HS-27A (cell line): ENCODE measurements at places on chromosomes 5 and 9.

DNA sequence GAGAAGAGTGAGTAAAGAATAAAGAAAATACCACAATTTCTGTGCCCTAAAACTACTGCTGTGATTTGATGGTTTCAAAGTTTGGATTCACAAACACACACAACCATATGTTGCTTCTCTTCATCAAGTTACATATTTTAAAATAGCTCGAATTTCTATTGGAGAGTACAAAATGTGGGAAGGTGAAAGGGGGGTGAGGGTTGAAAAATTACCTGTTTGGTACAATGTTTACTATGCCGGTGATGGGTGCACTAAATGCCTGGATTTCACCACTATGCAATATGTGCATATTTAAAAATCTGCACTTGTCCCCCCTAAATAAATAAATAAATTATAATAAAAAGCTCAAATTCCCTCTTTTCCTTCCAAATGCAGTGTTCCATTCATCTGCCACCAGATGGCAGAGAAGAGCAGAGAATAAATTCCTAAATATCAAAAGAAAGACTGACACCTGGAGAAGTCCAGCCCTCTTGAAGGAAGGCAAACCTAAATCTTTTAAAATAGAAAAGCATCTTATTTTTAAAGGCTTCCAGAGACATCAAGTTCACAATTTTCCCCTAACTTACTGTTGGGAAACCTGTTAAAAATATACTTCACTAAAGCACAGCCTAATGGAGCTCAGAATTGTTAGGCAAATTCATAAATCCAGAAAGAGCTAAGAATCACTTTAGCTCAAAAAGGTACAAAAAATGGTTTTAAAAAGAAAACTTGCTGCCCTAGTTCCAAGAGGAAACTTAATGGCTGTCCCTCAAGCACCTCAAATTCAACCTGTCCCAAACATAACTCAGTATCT is 24.8 kb upstream of the HNRNPA0 start:
- peak; percentile 3 for DNase-seq

DNA sequence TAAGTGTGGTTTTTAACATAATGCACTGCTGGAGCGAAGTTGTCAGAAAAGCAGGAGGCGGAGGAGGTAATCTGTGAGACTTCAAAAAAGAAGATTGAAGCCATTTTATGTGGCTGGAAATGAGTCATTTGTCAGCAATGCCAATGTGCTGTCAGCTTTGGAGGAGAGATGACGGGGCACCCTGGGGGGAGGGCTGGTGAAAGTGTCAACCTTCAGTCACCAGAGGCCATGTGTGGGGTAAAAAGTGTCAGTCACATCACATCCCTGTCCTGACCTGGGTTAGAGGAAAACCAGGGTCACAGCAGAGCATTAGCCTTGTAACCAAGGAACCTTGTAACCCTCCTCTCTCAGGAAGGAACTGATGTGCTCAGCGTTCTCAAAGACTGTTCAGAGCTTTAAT is 59.1 kb downstream of the TLR4 start:
- peak; percentile 39 for DNase-seq

GRCh38 chr5:96919754-96920197 is 16.1 kb upstream of the LNPEP start:
- no peak for DNase-seq

DNA sequence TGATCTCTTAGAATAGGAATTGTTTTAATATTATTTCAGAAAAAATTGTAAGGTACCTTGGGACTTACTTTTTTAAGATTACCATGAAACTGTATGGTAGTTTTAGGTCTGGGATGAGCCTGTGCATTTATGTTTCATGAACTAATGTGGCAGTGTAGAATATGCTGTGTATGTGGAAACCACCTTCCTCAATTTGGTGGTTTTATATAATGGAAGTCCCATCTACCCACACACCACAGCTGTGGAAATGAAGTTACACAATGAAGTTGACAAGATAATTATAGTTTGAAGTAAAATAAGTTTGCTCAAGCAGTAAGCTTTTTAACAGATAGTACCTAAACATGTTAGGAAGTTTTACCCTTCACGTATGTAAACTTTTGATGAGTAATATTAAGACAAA is 24.4 kb downstream of the WDR36 start:
- no peak for DNase-seq

GRCh38 chr9:90996154-90997065 is 194.8 kb downstream of the SYK start:
- no peak for DNase-seq

DNA sequence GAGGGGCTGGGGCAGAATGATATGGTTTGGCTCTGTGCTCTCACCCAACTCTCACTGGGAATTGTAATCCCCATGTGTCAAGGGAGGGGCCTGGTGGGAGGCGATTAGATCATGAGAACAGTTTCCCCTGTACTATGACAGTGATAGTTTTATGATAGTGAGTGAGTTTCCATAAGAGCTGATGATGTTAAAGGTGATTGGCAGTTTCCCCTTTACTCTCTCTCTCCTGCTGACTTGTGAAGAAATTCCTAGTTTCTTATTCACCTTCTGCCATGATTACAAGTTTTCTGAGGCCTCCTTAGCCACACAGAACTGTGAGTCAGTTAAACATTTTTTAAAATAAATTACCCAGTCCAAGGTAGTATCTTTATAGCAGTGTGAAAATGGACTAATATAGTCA is 120.4 kb upstream of the CDH9 start:
- no peak for DNase-seq
